ENCODE measurements at places on chromosomes 2 and 18.

DNA sequence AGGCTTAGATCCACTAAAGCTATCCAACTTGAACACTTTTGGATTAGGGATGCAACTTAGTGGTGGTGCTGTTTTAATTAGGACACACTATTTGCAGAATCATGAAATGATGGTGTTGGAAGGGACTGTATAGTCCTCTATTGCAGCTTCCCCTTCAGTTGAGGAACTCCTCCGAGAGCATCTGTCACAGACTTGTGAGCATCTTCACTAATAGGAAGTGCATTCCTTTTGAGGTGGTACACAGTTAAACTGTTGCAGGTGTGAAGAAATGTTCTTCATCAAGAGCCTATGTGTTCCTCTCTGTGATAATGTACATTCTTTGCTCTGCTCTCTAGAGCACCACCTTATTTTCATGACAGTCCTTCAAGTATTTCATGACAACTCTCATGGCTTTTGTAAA, 197.4 kb downstream of the CAMKMT start:
- no peak for DNase-seq
- no peak overlapping the region for H3K27ac ChIP-seq
- H3K4me1 ChIP-seq: no peaks in the 10 kb centered on the region
- no peaks in the 10 kb centered on the region for H3K27me3 ChIP-seq
- H3K36me3 ChIP-seq: no peaks in the 10 kb centered on the region
- H3K4me3 ChIP-seq: no peak overlapping the region

DNA sequence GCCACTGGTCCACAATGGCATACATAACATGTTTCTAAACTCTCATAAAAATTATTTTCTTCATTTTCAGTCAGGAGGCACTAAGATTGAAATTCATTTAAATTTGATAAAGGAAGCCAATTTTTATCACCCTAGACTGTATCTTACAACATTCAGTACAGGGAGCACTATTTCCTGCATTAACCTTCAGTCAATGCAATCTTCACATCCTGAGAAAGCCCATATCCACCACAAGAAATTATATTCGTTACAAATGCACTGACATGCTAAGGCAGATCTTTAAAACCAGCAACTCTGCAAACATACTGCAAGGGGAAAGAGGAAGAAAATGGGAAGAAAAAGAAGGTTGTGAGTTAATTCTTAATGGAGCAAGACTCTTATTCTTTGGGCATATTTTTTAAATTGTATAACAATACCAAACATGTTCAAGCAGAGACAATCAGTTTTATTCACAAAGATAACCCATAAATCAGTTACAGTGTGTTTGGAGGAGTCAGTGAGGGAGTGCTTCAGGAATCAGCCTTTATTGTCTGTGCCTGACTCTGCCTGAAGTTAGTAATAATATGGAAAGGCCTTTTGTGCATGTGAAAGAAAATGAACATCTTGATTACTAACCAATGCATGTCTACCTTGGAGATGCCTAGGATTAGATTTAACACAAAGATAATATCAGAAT, 370.1 kb downstream of the FBXO15 start:
- H3K4me3 ChIP-seq: no peak overlapping the region
- H3K27ac ChIP-seq: no peak overlapping the region
- no peaks in the 10 kb centered on the region for H3K36me3 ChIP-seq
- DNase-seq: no peak

- DNase-seq: no peak
- H3K4me1 ChIP-seq: no peaks in the 10 kb centered on the region
- H3K27me3 ChIP-seq: no peaks in the 10 kb centered on the region
- H3K4me3 ChIP-seq: no peak overlapping the region
- no peak overlapping the region for H3K27ac ChIP-seq
- no peaks in the 10 kb centered on the region for H3K36me3 ChIP-seq
Measured at GRCh38 chr18:33838054-33838453, 260.0 kb downstream of the ASXL3 start.

DNA sequence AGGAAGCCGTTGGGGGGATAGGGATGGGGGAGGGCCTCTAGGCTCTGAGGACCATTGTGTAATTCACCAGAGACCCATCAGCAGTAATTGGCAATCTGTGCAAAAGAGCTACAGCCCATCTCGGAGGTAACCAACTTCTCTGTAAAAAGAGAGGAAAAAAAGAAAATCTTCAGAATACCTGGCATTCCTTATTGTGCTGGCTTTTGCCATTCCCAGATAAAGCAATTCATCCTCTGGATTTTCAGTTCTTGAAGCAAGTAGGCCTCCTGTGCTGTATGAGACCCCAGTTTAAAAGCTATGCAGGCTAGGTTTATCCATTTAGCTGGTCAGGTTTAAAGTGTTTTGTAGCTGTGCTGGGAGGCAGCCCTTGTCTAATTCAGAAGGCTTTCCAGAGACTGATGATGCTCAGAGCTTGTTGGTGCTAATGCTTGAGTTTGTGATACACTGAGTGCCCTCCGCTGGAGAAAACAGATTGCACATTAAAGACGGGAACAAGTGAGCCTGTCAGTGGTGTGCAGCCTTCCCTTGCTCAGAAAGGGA, at the start of gene LRRTM4:
Gene LRRTM4, minus strand, starts transcription at position 446 of the 540 bp plus-strand sequence.
- no peak within 1 kb of the TSS for H3K27ac ChIP-seq
- no peaks in the 10 kb centered on the region for H3K27me3 ChIP-seq
- DNase-seq: no peak
- H3K4me3 ChIP-seq: no peak within 1 kb of the TSS
- H3K36me3 ChIP-seq: no peaks in the 10 kb centered on the region

GRCh38 chr2:10920764-10921388, 9.1 kb downstream of the KCNF1 start:
- no peak overlapping the region for H3K27ac ChIP-seq
- H3K4me1 ChIP-seq: no peaks in the 10 kb centered on the region

GRCh38 chr2:46032996-46033395, 264.2 kb upstream of the EPAS1 start:
- peaks cover 7% of the 10 kb centered on the region for H3K36me3 ChIP-seq
- H3K4me3 ChIP-seq: no peak overlapping the region
- peaks cover 12% of the 10 kb centered on the region for H3K4me1 ChIP-seq

GRCh38 chr2:206740800-206741199, 22.6 kb upstream of the DYTN start:
- H3K27ac ChIP-seq: no peak overlapping the region
- no peaks in the 10 kb centered on the region for H3K36me3 ChIP-seq
- peaks cover 2% of the 10 kb centered on the region for H3K27me3 ChIP-seq
- H3K4me1 ChIP-seq: no peaks in the 10 kb centered on the region

DNA sequence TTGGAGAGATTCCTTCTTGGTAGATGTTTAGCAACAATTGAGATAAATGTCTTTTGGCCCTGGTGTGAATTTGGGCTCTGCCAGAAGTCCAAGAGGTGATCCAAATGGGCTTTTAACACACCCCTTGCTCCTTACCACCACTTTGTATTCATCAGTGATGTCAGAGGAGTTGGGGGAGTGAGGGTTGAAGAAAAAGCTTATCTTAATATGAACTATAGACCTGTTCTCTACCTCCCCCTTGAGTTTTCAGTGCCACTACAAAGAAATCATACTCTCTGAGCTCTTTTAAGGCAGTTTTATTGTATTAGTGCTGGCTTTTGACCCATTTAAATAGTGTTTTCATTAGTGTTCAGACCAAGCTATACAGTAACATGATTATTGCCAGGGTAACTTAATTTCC, 229.1 kb downstream of the PHLPP1 start:
- no peaks in the 10 kb centered on the region for H3K27me3 ChIP-seq
- no peak overlapping the region for H3K4me3 ChIP-seq
- no peaks in the 10 kb centered on the region for H3K36me3 ChIP-seq
- DNase-seq: no peak

DNA sequence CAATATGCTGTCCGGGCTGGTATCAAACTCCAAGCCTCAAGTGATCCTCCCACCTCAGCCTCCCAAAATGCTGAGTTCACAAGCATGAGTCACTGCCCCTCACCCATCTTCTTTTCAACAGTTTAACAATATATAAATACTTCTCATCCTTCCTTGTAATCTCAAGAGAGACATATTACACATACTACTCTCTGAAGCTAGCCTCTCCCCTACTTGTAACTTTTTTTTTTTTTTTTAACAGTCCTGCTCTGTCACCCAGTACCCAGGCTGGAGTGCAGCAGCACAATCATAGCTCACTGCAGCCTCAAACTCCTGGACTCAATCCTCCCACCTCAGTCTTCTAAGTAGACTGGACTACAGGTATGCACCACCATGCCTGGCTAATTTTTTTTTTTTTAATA, 5.7 kb downstream of the GFPT1 start:
- DNase-seq: no peak
- H3K4me1 ChIP-seq: peaks cover 38% of the 10 kb centered on the region
- peaks cover 13% of the 10 kb centered on the region for H3K36me3 ChIP-seq
- H3K27ac ChIP-seq: no peak overlapping the region
- no peaks in the 10 kb centered on the region for H3K27me3 ChIP-seq

DNA sequence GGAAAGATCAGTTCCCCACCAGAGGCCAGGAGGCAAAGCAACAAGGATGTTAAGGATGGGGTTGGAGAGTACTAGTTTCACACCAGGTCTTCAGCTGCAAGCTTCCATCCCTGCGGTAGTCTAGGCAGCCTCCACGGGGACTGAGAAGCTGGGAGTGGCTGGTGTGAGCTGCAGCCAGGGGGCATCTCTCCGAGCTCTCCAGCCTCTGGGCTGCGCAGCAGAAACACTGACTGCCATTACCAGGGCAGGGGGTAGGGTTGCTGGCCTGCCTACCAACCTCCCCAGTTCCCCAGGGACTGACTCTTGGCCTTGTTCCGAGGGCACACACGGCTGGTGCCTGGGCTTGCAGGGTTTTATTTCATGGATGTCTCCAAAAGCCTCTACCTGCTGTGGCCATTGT, 15.9 kb downstream of the GATA6 start:
- no peak for DNase-seq
- no peak overlapping the region for H3K4me3 ChIP-seq
- H3K27ac ChIP-seq: no peak overlapping the region
- H3K36me3 ChIP-seq: no peaks in the 10 kb centered on the region

- no peak for DNase-seq
- H3K27me3 ChIP-seq: no peaks in the 10 kb centered on the region
- no peaks in the 10 kb centered on the region for H3K4me1 ChIP-seq
- no peak overlapping the region for H3K4me3 ChIP-seq
- H3K27ac ChIP-seq: no peak overlapping the region
Measured at GRCh38 chr18:34281290-34281689, 56.6 kb upstream of the NOL4 start.

All from activated CD4-positive, alpha-beta T cell treated with anti-CD3 and anti-CD28 coated beads, Interleukin-2, amount 10 ng/mL, durations not matched to agents 7 days and 5 days (primary cell).